ENCODE measurements at places on chromosomes 2 and 18.
A peak's percentile ranks its signal among the peaks of the same experiment; 100 is the strongest.

GRCh38 chr18:25729072-25729471 is 361.3 kb downstream of the SS18 start:
- DNase-seq, result no peak

DNA sequence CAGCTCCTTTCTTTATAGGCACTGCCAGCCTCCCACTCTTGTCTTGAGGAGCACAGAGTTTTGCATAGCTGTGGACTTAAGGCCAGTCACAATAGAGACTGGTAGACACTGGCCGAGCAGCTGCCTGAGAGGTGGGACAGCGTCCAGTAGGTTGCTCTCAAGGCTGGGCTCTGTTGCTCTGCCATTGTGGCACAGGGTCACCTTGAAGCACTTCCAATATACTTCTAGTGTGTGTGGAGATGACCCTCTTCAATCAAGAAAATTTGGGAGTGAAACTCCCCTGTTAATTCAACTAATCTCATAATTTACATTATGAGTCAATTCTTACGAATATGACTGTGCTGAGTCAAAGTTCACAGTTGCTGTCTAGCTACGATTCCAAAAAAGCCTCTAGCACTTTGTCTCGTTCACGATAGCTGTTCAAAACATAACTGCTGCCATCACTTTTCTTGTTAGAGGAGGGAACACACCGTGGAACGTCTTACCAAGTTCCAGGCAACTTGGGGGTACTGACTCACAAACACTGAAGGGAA is 636.2 kb downstream of the EPHA4 start:
- DNase-seq, result no peak

GRCh38 chr2:120250640-120251039 is 2.0 kb upstream of the RALB start:
- DNase-seq, result no peak

- DNase-seq, result no peak
Measured at GRCh38 chr18:12258719-12259705, 4.9 kb downstream of the CIDEA start.

- DNase-seq, result peak; percentile 2
Measured at GRCh38 chr18:32469691-32470459, 807 bp downstream of the GAREM1 start.

- no peak for DNase-seq
Measured at GRCh38 chr2:187544371-187545080, 9.7 kb downstream of the TFPI start.

- no peak for DNase-seq
Measured at GRCh38 chr2:132738223-132738622, 68.2 kb upstream of the LYPD1 start.

DNA sequence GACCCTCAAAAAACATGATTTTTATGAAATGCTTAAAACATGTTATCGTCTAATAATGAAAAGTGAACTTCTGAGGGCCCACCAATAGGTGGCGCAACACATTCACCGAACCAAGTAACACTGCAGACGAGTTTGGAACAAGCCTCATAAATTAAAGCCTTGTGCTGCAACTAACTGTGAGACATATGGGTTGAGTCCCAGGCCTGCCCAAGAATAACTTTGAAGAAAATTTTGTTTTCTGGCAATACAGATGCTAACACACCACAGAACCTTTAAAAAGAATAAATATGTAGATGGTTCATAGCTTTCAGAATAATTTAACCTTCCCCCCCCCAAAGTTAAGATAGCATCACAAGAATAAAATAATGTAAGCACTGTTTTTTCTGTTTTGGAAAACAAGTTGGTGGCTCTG is 285.9 kb downstream of the RNF144A start:
- DNase-seq, result peak; percentile 35

DNA sequence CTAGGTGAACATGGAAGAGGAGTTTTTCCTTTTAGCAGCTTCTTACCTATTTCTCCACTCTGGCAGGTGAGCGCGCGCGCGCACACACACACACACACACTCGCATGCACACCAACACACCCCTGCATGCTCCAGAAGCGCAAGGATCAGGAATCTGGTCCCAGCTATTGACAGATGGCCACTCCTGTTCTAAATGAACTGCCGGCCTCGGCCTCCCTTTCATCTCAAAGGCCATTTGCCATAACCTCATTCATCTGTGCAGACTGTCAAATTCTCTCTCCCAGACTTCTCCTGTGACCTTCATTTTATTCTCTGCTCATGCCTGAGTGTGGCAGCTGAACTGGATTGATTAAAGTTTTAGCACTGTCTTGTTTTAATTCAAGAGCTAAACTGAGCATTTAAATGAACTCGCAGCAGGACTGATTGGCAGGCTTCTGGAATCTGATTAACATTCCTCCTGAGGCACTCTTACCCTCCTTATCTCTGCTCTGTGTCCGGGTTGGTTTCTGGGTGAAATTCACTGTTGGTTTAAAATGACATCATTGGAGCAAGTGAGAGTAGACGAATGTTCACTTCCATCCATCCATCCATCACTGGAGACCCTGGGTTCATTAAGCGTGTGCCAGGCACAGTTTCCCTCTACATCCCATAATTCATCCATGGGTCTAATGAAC is 58.8 kb downstream of the FECH start:
- DNase-seq, result no peak

- no peak for DNase-seq
Measured at GRCh38 chr18:75937306-75937705, 509.8 kb upstream of the SMIM21 start.

DNA sequence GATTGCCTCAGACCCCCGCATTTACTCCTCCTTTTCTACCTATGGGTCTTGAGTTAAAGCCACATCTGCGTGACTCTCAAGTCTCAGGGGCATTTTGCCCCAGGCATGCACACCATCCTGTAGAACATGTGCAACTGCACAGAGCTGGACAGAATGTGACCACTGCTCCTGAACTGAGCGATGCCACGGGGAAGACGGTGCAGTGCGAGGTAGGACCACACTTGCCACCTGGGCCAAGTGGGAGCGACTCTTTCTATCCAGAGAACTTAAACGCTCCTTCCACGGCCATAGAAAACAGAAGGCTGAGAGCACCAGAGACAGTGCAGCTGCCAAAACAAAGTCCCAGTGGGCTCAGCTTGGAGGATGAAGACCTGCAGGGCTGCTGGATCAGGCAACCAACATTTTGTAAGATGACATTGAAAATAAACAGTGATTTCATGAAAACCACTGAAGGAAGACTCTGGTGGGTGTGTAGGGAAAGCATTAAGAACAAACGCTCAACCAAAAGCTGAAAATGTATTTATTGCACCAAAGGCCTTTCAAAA is 149.0 kb upstream of the HDAC4 start:
- DNase-seq, result no peak

GRCh38 chr2:86584151-86584913 is 21.1 kb upstream of the CHMP3 start:
- peak; percentile 95 for DNase-seq

GRCh38 chr2:241812730-241813643 is 4.0 kb downstream of the NEU4 start:
- DNase-seq, result no peak

DNA sequence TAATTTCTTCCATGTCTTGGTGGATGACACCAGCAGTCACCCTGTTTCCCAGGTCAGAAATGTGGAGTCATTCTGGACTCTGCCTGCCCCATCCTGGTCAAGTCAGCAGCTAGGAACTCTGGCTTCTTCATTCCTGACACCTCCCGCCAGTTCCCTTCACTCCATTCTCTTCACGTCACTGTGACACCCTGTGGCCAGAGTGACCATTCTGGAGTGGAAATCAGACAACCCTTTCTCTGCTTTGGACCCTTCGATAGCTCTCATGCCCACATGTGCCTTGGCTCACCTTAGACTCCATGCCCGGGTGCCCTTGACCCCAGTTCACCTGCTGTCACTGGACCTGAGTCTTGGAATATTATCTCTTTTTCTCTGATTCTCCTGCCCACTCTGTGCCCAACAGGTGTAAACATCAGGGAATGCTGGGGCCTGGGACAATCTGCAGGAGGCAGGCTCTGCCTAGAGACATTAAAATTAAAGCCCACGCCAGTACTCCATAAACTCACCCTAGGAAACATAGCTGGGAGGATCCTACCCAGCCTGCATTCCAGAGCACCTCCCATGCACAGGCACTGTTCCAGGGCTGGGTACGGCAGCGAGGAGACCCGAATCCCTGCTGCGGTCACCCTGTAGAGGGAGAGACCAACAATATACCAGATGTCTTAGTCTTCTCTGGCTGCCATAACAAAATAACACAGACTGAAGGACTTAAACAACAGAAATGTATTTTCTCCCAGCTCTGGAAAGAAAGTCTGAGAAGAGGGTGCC is 41.1 kb upstream of the FAHD2A start:
- DNase-seq, result no peak

DNA sequence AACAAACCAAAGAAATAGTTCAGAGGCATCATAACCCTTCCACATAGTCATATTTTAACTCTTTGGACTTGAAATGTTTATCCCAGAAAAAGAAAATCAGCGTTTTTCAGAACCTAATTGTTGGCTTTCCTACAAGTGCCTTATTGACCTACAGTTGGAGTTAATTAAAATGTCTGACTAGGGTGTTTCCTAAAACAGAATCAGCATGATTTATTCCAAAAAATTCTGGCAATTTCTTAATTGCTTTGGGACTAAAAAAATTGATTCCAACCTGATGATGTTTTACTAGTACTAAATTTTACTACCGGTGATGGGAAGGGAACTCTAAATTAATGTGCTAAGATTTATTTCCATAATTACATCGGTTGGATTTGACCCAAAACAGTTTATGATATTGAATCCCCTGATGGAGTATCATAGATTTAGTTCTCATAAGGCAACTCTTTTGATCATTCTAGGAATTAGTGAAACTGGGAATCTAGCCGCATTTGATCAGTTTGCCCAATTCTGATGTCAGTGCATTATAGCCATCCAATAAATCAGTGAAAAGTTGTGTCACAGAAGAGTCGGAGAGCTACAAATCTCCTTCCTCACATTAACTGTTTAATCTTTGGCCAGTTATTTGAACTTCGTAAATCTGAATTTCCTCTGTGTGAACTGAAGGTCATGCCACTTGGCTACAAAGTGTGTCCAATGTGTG is 134.3 kb upstream of the DSEL start:
- no peak for DNase-seq

- DNase-seq, result peak; percentile 49
Measured at GRCh38 chr18:13628211-13628610, 98.1 kb downstream of the FAM210A start.

DNA sequence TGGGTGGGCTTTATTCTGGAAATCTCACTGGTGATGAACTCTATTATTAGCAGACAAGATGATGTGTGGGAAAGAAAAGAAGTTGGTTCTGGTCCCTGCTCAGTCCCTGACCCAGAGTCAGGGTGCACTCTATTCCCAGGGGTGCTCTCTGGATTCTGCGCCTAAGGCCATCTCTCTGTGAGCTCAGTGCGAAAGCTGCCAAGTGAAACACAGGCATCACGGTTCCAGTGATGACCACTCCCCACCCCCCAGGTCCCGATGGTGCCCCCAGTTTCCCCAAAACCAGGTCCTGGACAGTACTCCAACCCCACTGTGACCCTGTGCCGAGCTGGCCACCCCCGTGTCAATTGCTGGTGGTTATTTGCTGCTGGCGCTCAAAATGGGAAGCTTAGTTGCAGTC is 30.1 kb downstream of the RHOB start:
- DNase-seq, result no peak

- no peak for DNase-seq
Measured at GRCh38 chr18:34620258-34620861, 89.7 kb upstream of the DTNA start.
